ENCODE measurements at places on chromosomes 2 and 18. TPM values are rescaled to one million over a fixed set of nuclear protein-coding genes. Genes with fewer than 3 reads are reported as not detected.

NCKAP1 gene
- 6.3 TPM for total RNA-seq

AUP1 gene
- total RNA-seq = 153 TPM

TBR1 gene
- not detected for total RNA-seq

COL4A4 gene
- not detected for total RNA-seq

OXER1 gene
- total RNA-seq = not detected

OR6B2 gene
- not detected for total RNA-seq

DNER gene
- total RNA-seq = not detected

CIAO1 gene
- total RNA-seq = 87.3 TPM

IL1RN gene
- 2.4 TPM for total RNA-seq

ASXL3 gene
- total RNA-seq = not detected

LYG1 gene
- 2.5 TPM for total RNA-seq

GPR45 gene
- total RNA-seq = not detected

HOXD3 gene
- total RNA-seq = not detected

MYO7B gene
- not detected for total RNA-seq

PLCL1 gene
- 16.9 TPM for total RNA-seq

NDUFS1 gene
- total RNA-seq = 53.4 TPM

ANO7 gene
- total RNA-seq = 0.81 TPM

MAL gene
- total RNA-seq = 108 TPM

RRM2 gene
- total RNA-seq = 0.42 TPM

HOXD12 gene
- not detected for total RNA-seq

SETBP1 gene
- 0.09 TPM for total RNA-seq

CTLA4 gene
- 20.4 TPM for total RNA-seq

CCDC74A gene
- total RNA-seq = not detected

GALNT14 gene
- total RNA-seq = not detected

FEV gene
- not detected for total RNA-seq

FN1 gene
- not detected for total RNA-seq

LONRF2 gene
- total RNA-seq = 0.06 TPM

MBOAT2 gene
- 2.0 TPM for total RNA-seq

POTEI gene
- total RNA-seq = not detected

GIGYF2 gene
- 89.6 TPM for total RNA-seq

PIEZO2 gene
- total RNA-seq = not detected

STPG4 gene
- 0.58 TPM for total RNA-seq

PLB1 gene
- total RNA-seq = 0.38 TPM

FIGN gene
- total RNA-seq = not detected

PLCD4 gene
- 0.26 TPM for total RNA-seq

IL1F10 gene
- not detected for total RNA-seq

MC4R gene
- not detected for total RNA-seq

NEU2 gene
- total RNA-seq = not detected

OST4 gene
- total RNA-seq = 296 TPM

SOX11 gene
- not detected for total RNA-seq

EPHA4 gene
- total RNA-seq = 132 TPM

RGPD5 gene
- 72.5 TPM for total RNA-seq

SOWAHC gene
- total RNA-seq = 1.5 TPM

ALKAL2 gene
- total RNA-seq = not detected

PARD6G gene
- total RNA-seq = 1.3 TPM

SCN7A gene
- not detected for total RNA-seq

LOXHD1 gene
- total RNA-seq = not detected

MAP4K3 gene
- total RNA-seq = 18.1 TPM

CPO gene
- not detected for total RNA-seq

REG3A gene
- total RNA-seq = not detected

CNGA3 gene
- total RNA-seq = not detected

Measured in CD4-positive, alpha-beta memory T cell (primary cell).